ENCODE measurements at places on chromosomes 11 and 22.

DNA sequence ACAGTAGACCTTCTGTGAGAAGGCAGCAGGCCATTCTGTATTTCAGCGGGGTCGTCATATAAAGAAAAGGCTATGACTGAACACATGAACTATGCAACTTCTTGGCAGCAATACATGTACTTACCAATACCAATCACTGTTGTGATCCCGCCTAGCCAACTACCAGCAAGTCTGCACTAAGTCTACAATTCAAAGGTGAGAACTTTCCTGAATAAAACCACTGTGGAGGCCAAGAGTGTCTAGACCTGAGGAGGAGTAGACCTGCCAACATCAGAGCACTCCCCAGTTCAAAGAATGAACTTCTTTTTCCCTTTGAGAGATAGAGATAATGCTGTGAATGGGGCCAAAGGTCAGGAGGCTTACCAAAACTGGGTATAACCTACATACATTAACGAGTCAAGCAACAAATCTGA is 108.2 kb downstream of the SIK3 start:
- no peak for DNase-seq

- DNase-seq: no peak
Measured at GRCh38 chr11:35857922-35858321, 85.9 kb upstream of the LDLRAD3 start.

DNA sequence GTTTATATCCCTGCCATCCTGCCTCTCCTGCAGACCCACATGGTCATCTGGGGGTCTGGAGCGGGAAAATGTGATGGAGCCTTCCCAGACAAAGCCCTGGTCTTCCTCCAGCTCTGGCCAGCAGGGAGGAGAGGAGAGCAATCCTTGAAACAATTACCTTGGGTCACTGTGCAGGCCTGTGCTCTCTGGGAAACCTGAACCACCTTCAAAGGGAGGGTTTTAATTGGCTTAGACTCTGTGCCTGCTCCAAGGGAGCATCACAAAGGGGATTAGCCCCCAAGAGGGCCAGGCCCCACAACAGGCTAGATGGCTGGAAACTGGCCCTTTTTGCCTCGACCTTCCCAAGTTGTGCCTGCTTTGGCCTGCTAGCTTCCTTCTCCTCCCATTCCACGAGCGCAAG is 351.9 kb downstream of the TENM4 start:
- DNase-seq: no peak

GRCh38 chr11:32433101-32433913 is 2.0 kb downstream of the WT1 start:
- no peak for DNase-seq

DNA sequence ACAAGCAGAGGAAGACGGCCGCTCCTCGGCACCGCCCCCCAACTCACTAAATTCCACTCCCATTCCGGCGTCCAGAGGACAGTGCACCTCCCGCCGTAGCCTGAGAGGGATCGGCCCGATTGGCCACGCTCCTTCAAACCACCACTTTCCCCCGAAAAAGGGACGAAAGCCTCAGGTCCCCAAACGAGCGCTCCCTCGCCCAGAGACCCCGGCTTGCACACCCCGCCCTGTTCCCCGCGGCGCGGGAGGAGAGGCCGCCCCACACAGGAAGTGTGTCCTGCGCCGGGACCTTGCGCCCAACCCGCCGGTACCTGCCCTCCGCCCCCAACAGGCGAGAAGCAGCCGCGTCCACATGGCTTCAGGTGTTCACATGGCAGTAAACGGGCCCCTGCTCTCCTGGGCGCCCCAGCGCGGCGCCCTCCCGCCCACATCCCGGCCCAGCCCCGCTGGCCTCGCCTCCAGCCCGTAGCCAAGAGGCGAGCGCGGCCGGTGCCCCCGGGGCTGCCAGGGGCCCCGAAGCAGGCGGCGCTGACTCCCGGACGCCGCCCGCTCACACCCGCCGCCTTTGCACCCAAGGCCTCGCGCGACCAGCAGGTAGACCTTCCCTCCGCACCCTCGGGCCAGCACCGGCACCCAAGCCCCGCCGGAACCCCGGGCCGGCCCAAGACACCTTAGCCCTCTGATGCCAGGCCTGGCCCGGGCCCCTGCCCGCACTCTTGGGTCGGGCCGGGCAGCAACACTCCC is 849 bp downstream of the TCF20 start:
- DNase-seq: peak; percentile 51

- DNase-seq: no peak
Measured at GRCh38 chr11:313787-314553, at the start of gene IFITM1. TSS of gene IFITM1 (plus strand) at chr11:314040. CDS start at chr11:314171, 131 bp downstream.

GRCh38 chr11:82867495-82868082 is 32.6 kb downstream of the PRCP start:
- DNase-seq: peak; percentile 83

Data from stimulated activated CD4-positive, alpha-beta T cell treated with anti-CD3 and anti-CD28 coated beads, Interleukin-2, amount 100 ng/mL, for 48 hours (primary cell).